Activated CD4-positive, alpha-beta T cell treated with anti-CD3 and anti-CD28 coated beads for 36 hours (primary cell): ENCODE measurements at places on chromosomes 13 and 19. TPM values are rescaled to one million over a fixed set of nuclear protein-coding genes. Genes with fewer than 3 reads are reported as not detected.

The PCSK4 gene
- total RNA-seq, result 3.9 TPM

The MEF2B gene
- 1.9 TPM for total RNA-seq

The ZNF837 gene
- 2.5 TPM for total RNA-seq

The LENG9 gene
- total RNA-seq, result 5.1 TPM

The ARMC6 gene
- total RNA-seq, result 40.8 TPM

The SMIM17 gene
- total RNA-seq, result not detected

The DACH1 gene
- total RNA-seq, result 0.21 TPM

The CALR3 gene
- not detected for total RNA-seq

GRCh38 chr13:94454906-94455305 lies 24.6 kb downstream of the DCT start:
- H3K27ac ChIP-seq, result no peak overlapping the region
- H3K4me3 ChIP-seq, result no peak overlapping the region
- H3K4me1 ChIP-seq, result no peaks in the 10 kb centered on the region
- DNase-seq, result peak; percentile 56
- H3K27me3 ChIP-seq, result no peaks in the 10 kb centered on the region
- H3K36me3 ChIP-seq, result no peaks in the 10 kb centered on the region

- no peak overlapping the region for H3K4me3 ChIP-seq
- DNase-seq, result no peak
- no peaks in the 10 kb centered on the region for H3K4me1 ChIP-seq
- no peaks in the 10 kb centered on the region for H3K36me3 ChIP-seq
These were observed 152.8 kb downstream of the SOX1 start for GRCh38 chr13:112219740-112220139.

DNA sequence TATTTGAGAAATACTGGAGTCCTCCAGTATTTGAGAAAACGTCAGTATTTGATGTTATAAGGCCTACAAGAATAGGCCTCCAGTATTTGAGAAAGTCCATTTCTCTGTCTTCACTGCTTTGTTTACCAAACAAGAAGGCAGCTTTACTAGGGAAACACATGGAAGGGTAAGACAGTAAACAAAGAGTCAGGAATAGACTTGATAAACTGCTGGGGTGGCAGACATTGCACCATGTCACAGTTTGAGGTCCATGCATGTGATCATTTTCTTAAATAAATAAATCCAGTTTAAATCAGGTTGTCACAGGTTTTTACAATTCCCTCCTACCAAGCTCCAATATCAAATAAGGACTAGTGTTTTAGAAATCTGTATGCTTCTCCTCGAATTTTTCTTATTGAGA lies 1431.0 kb upstream of the SPRY2 start:
- H3K36me3 ChIP-seq, result no peaks in the 10 kb centered on the region
- H3K4me3 ChIP-seq, result no peak overlapping the region
- H3K4me1 ChIP-seq, result no peaks in the 10 kb centered on the region

- H3K4me1 ChIP-seq, result peaks cover 41% of the 10 kb centered on the region
- peak; percentile 74 for DNase-seq
- H3K27me3 ChIP-seq, result no peaks in the 10 kb centered on the region
- H3K27ac ChIP-seq, result peak overlapping the region; percentile 97
- peaks cover 38% of the 10 kb centered on the region for H3K36me3 ChIP-seq
These were observed 1.2 kb downstream of the S1PR4 start for GRCh38 chr19:3179739-3180293.

DNA sequence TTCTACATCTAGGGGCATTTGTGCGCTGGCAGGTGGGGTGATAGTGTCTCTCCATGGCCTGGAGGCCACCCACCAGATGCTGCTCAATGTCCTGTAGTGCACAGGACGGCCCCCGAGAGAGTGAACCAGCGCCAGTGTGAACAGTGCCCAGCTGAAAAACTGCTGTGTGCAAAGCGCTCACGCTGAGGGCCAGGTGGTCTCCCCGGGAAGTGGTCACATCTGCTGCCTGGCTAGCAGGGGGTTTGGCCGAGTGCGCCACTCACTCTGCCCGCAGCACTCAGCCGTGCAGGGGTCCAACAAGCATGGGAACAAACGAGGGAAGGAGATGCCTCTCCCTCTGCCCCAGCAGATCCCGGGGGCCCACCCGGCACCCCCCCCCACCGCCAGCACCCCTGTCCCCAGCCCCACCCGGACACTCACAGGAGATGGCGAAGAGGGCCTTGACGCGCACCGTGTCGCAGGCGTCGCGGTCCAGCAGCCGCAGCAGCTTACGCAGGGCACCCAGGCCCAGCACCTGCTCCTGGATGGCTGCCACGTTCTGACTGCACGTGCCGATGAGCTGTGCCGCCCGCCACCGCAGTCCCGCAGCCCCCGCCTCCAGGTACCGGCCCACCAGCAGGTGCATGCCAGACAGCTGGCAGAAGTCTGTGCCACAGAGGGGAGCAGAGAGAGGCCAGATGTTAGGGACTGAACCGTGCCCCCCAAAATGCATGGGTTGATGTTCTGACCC lies 5.8 kb downstream of the HSPBP1 start:
- no peaks in the 10 kb centered on the region for H3K27me3 ChIP-seq
- peaks cover 6% of the 10 kb centered on the region for H3K4me1 ChIP-seq
- H3K27ac ChIP-seq, result no peak overlapping the region
- no peak overlapping the region for H3K4me3 ChIP-seq

GRCh38 chr19:56348289-56348877 lies 33.7 kb upstream of the ZSCAN5A start:
- no peaks in the 10 kb centered on the region for H3K36me3 ChIP-seq
- no peaks in the 10 kb centered on the region for H3K4me1 ChIP-seq
- H3K27me3 ChIP-seq, result no peaks in the 10 kb centered on the region
- H3K4me3 ChIP-seq, result no peak overlapping the region

GRCh38 chr19:53254411-53255341 lies at the start of gene ZNF677:
Gene ZNF677 (minus strand): TSS chr19:53254873. CDS start chr19:53251550, 3,323 bp downstream.
- peak within 1 kb of the TSS; percentile 84 for H3K4me3 ChIP-seq
- H3K27ac ChIP-seq, result peak within 1 kb of the TSS; percentile 53
- peaks cover 46% of the 10 kb centered on the region for H3K36me3 ChIP-seq
- DNase-seq, result peak; percentile 92
- H3K4me1 ChIP-seq, result peaks cover 10% of the 10 kb centered on the region

- peaks cover 33% of the 10 kb centered on the region for H3K27me3 ChIP-seq
- no peaks in the 10 kb centered on the region for H3K36me3 ChIP-seq
- H3K27ac ChIP-seq, result no peak overlapping the region
- H3K4me1 ChIP-seq, result no peaks in the 10 kb centered on the region
- peak; percentile 69 for DNase-seq
These were observed 1.3 kb upstream of the KLK8 start for GRCh38 chr19:51002542-51003311.

GRCh38 chr19:43589678-43590077 lies 6.3 kb downstream of the IRGQ start:
- peaks cover 11% of the 10 kb centered on the region for H3K4me1 ChIP-seq
- H3K27me3 ChIP-seq, result no peaks in the 10 kb centered on the region
- H3K36me3 ChIP-seq, result peaks cover 28% of the 10 kb centered on the region
- H3K4me3 ChIP-seq, result no peak overlapping the region
- no peak for DNase-seq
- peak overlapping the region; percentile 14 for H3K27ac ChIP-seq

- H3K36me3 ChIP-seq, result no peaks in the 10 kb centered on the region
- H3K27me3 ChIP-seq, result peaks cover 64% of the 10 kb centered on the region
- H3K4me1 ChIP-seq, result peaks cover 26% of the 10 kb centered on the region
These were observed 41.8 kb downstream of the EFNB2 start for GRCh38 chr13:106493533-106494220.

DNA sequence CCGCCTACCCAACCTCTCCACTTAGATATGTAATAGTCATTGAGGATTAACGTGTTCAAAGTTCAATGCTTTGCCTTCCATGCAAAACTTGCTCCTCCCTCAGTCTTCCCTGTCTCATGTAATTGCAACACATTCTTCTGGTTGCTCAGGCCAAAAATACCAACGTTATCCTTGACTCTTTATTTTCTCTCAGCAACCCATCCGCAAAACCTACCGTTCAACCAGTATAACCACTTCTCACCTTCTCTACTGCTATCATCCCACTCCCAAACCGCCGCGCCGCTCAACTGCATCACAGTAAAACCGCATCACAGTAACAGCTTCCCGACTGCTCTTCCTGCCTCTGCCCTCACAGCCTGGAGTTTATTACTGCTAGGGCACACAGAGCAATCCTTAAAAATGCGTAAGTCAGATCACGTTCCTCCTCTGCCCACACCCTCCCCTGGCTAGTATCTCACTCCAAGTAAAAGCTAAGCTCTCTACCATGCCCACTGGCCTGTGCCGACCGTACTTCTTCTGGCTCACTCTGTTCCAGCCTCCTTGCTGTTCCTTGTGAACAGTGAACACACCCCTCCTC lies 8.2 kb downstream of the MTIF3 start:
- DNase-seq, result peak; percentile 60

GRCh38 chr19:46924874-46925547 lies 64.2 kb downstream of the ARHGAP35 start:
- no peaks in the 10 kb centered on the region for H3K27me3 ChIP-seq
- H3K4me3 ChIP-seq, result no peak overlapping the region
- peak; percentile 29 for DNase-seq
- H3K36me3 ChIP-seq, result peaks cover 24% of the 10 kb centered on the region

GRCh38 chr19:19304186-19304965 lies 15.9 kb downstream of the SUGP1 start:
- no peaks in the 10 kb centered on the region for H3K4me1 ChIP-seq
- peaks cover 27% of the 10 kb centered on the region for H3K36me3 ChIP-seq
- no peaks in the 10 kb centered on the region for H3K27me3 ChIP-seq
- H3K27ac ChIP-seq, result no peak overlapping the region

GRCh38 chr19:1796395-1797142 lies 15.5 kb downstream of the ATP8B3 start:
- peaks cover 11% of the 10 kb centered on the region for H3K27me3 ChIP-seq
- H3K36me3 ChIP-seq, result no peaks in the 10 kb centered on the region
- no peak for DNase-seq
- no peak overlapping the region for H3K4me3 ChIP-seq
- peaks cover 6% of the 10 kb centered on the region for H3K4me1 ChIP-seq

- H3K4me3 ChIP-seq, result peak overlapping the region; percentile 21
- H3K4me1 ChIP-seq, result peaks cover 15% of the 10 kb centered on the region
- no peak for DNase-seq
- no peaks in the 10 kb centered on the region for H3K27me3 ChIP-seq
These were observed 1.1 kb downstream of the TSSK6 start for GRCh38 chr19:19514215-19514657.

DNA sequence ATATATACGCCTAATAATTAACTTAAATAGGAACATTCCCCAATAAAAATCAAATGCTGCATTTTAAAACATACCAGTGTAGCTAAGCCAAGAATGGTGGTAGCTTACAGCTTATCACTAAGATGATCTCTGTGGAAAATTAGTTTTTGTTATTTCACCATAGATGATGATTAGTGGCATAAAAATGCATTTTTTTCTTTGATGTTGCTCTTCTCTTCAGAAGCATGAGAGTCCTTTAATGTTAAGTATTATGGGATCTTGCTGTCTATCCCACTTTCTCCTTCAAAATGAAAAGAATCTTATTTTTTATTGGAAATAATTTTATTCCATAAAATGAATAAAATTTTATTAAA lies 731.0 kb downstream of the SLITRK1 start:
- H3K36me3 ChIP-seq, result no peaks in the 10 kb centered on the region
- H3K27ac ChIP-seq, result no peak overlapping the region
- no peak for DNase-seq
- no peaks in the 10 kb centered on the region for H3K27me3 ChIP-seq
- no peak overlapping the region for H3K4me3 ChIP-seq
- no peaks in the 10 kb centered on the region for H3K4me1 ChIP-seq

GRCh38 chr19:3655402-3656072 lies 28.9 kb upstream of the CACTIN start:
- H3K27ac ChIP-seq, result no peak overlapping the region
- peaks cover 5% of the 10 kb centered on the region for H3K36me3 ChIP-seq
- DNase-seq, result no peak
- no peak overlapping the region for H3K4me3 ChIP-seq
- H3K27me3 ChIP-seq, result no peaks in the 10 kb centered on the region
